ENCODE measurements at places on chromosomes 4 and X.

DNA sequence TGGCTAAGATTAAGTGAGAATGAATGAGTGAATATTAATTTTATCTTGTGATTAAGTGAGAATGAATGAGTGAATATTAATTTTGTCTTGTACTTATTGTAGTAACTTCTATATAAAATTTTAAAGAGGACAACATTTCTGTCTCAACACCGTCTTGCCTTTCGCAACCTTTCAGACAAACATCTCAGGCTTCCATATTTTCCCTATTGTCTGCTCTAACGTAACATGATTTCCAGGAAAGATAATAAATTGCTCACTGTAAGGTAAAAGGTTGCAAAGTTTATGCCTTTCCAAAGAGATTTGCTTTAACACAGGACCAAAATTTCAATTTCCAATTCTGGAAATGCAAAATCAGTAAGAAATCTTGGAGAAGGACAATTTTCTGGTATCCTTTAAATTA is 41.7 kb upstream of the SLC39A8 start:
- DNase-seq, result no peak

GRCh38 chr4:5568931-5569330 is 139.4 kb downstream of the EVC2 start:
- DNase-seq, result peak; percentile 71

DNA sequence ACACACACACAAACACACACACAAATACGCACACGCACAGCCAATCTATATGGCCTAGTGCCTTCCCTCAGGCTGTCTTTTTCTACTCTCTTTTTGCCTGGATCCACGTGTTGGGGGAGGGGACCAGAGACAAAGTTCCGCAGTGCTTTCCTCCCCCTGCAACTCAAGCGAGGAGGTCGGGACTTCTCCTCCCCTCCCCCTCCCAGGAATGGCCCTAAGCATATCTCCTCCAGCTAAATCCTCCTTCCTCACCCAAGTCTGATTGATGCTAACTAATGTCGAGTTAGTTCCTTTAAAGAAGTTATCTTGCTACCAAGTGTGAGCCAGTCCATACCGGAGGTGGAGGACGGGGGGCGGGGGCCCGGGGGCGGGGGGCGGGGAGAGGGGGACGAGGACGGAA is 141.2 kb upstream of the ZIC3 start:
- no peak for DNase-seq

- no peak for DNase-seq
Observed at GRCh38 chr4:184506527-184507121, 32.3 kb upstream of the IRF2 start.

DNA sequence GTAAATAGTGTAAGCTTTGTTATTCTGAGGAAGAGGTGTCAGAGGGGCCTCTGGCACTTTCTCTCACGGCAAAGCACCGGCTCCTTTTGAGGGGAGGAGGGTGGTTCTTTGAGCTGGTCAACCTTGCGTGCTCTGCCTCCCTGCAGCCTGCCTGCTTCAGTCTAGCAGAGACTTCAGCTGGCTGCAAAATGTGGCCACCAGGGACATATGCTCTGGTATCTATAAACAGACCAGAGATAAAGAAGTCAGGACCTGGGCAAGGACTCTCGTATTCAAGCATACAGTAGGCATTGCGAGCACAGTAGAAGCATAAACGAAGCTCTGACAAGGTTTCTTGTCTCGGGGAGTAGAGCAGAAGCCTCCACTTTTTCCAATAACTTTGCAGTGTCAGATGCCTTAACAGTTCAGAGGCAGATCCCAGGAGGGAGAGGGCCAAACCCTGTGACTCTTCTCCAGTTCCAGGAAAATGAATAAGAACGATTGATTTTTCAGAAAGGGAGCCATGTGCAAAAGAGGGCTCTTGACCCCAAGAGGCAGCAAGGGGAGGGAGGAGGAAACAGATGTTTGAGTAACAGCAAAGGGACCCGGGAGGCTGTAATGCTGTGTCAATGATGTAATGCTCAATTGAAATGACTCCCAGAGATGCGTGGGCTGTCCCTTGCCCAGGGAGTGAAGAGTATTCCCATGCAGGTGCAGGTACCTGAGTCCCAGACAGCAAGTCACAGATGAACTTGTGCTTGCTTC is 57.9 kb upstream of the TEX13D start:
- no peak for DNase-seq

GRCh38 chr4:138540056-138540800 is 298.1 kb upstream of the SLC7A11 start:
- no peak for DNase-seq

GRCh38 chr4:125590158-125590557 is 275.4 kb downstream of the FAT4 start:
- DNase-seq, result no peak
